Myocyte (in vitro differentiated cells): ENCODE measurements at places on chromosomes 6 and 20. TPM values are rescaled to one million over a fixed set of nuclear protein-coding genes. Genes with fewer than 3 reads are reported as not detected.

GRCh38 chr6:49978332-49979226 is 9.2 kb upstream of the DEFB113 start:
- no peak for DNase-seq

- DNase-seq, result no peak
Observed at GRCh38 chr20:51050531-51051075, 27.7 kb upstream of the KCNG1 start.

DNA sequence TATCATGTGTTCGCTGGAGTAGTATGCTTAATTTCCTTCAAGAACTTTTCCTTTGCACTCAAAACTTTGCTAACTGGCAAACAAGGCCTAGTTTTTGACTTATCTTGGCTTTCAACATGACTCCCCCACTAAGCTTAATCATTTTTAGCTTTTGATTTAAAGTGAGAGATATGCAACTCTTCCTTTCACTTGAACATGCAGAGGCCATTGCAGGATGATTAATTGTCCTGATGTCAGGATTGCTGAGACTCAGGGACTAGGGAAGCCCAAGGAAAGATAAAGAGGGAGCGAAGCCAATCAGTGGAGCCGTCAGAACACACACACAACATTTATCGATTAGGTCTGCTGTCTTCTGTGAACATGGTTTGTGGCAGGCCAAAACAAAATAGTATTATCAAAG is 491.4 kb downstream of the CBLN4 start:
- no peak for DNase-seq

- no peak for DNase-seq
Observed at GRCh38 chr6:15087186-15087589, 158.7 kb upstream of the JARID2 start.

GRCh38 chr6:107083047-107083768 is 32.1 kb downstream of the BEND3 start:
- DNase-seq, result no peak

GRCh38 chr6:42137194-42137753 is 5.1 kb downstream of the C6orf132 start:
- DNase-seq, result no peak

DNA sequence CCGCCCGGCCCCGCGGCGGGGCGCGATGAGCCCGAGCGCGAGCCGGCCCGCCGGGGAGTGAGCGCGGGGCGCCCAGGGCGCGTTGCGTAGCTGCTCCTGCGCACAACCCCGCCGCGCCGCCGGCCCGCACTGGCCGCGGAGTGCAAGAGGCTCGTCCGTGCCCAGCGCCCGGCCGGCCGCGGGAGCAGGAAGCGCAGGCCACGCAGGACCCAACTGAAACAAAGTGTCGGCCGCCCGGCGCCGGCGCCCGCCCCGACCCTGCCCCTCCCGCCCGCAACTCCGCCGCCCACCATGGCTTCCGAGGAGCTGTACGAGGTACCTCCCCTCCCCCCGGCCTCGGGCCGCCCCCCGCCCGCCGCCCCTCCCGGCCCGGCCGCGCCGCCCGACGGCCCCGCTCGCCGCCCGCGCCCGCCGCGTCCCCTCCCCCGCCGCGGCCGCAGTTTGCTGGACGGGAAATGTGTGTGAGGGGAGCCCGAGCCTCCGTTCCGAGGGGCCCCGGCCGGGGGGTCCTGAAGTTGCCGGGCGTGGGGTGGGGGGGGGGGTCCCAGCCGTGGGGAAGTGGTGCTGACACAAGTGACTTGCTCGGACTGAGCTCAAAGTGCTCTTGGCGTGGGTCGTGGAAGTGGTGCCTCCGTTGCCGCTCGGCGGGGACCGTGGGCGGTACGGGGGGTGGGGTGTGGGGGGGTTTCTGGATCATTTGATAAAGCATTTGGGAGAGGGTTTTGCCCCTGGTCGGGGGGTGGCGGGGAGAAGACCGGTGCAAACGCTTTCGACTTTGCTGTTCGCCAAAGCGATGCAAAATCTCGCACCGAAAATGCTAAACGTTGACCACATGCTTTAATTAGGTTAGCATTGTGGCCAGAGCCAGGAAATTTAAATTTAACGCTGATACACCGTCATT is 539 bp downstream of the CDYL start:
- DNase-seq, result peak; percentile 51

GRCh38 chr20:57592263-57593092 is 27.7 kb downstream of the ZBP1 start:
- peak; percentile 46 for DNase-seq

GRCh38 chr6:144952456-144953240 is 667.5 kb downstream of the UTRN start:
- no peak for DNase-seq

The E2F3 gene
- total RNA-seq, result 6.1 and 6.2 TPM in 2 replicates
